Stimulated activated CD8-positive, alpha-beta memory T cell treated with anti-CD3 and anti-CD28 coated beads, Interleukin-7, amount 100 ng/mL, for 24 hours (primary cell): ENCODE measurements at places on chromosomes 6 and 20.

DNA sequence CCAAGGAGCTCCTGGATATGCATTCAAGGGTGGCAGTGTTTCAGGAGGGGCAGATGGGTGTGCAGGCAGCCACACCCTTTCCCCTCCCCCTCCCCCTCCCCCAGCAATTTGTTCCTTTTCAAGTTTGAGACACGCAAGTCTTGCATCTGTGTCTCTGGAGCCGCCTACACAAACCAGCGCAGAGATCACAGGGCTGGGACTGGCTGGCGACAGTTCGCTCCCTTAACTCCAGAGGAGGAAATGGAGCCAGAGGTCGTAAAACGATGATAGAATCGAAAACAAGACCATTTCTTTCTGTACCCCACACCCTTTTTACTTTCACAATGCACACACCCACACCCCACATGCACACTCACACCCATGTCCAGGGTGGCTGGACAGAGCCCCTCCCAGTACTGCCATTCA lies 163.1 kb downstream of the LY86 start:
- DNase-seq, result no peak

- DNase-seq, result no peak
Observed at GRCh38 chr6:97765461-97765860, 482.4 kb upstream of the MMS22L start.

GRCh38 chr6:73792738-73793137 lies 96.7 kb downstream of the CD109 start:
- no peak for DNase-seq

GRCh38 chr20:47330933-47331708 lies 25.4 kb downstream of the ZMYND8 start:
- no peak for DNase-seq

DNA sequence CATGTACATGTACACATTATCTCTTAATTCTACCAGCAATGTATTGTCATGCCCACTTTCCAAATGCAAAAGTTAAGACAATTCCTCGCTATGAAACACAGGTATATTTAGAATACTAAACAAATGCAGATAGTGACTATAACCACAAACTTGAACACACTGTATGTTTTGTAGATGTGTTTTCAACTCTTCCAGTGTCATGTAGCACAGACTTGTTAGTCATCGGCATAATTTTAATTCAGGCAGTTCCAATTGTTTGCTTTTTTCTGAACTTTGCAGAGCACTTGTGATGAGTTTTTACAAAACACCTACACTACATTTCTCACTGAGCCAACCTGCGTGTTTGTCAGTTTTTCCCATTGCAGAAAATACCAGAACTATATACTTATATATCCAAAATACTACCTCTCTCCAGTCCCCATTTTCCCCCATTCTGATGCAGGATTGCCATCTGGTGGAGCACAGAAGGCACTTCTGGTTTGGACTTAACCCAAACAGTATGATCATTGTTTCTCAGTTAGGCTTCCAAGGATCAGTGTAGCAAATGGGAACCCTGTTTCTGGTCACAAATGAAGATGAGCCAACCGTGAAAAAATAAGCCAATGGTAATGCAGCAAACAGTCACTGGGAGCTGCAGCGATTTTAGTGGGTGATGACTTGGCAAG lies 143.4 kb downstream of the ADGRB3 start:
- DNase-seq, result no peak

GRCh38 chr6:43943099-43943766 lies 173.2 kb downstream of the VEGFA start:
- no peak for DNase-seq

DNA sequence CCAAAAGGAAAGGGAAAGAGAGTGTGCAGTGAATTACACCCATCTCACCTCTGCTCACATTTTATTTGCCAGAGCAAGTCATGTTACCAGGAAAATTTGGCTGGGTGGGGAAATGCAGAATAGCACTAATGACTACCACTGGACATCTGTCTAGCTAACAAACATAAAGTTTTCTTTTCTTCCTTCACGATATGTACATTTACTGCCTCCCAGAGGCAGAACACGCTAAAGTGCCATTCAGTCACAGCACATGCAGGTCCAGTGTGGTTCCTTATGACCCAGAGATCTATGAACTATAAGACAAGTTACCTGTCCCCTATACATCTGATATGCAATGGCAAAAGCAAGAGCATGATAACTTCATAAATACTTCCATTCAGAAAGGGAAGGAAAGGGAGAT lies 194.1 kb downstream of the OGFRL1 start:
- no peak for DNase-seq

GRCh38 chr6:142478117-142478516 lies 176.3 kb downstream of the ADGRG6 start:
- DNase-seq, result no peak

DNA sequence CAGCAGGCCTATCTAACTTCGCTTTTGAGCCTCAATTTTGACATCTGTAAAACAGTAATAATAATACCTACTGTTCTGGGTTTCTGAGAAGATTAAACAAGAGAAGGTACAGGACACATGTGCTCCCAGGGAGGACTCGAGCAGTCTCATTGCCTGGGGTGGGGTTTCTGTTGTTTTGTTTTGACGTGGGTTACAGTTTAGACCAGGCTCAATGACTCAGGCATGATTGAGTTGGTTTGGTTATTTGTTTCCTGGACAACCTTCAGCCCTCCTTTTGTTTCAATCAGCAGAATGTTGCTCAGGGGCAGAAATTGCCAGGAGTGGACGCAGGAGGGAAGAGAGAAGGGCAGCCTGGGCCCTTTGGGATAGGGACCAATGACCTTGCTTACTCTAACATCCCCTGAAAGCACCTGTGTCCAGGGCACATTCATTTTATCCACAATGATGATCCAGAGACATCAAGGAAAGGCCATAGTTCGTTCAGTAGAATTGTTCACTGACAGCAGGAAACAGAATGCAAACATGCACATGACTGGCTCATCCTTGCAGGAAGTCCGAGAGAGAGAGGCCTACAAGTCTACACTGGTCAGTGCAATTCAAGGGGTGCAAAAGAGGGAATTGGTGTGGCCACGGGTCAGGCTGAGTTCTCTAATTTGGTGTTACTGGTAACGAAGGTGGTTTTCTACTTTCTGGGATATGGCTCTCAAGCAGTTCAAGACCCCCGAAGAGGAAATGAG lies 74.5 kb upstream of the MRPS10 start:
- no peak for DNase-seq

DNA sequence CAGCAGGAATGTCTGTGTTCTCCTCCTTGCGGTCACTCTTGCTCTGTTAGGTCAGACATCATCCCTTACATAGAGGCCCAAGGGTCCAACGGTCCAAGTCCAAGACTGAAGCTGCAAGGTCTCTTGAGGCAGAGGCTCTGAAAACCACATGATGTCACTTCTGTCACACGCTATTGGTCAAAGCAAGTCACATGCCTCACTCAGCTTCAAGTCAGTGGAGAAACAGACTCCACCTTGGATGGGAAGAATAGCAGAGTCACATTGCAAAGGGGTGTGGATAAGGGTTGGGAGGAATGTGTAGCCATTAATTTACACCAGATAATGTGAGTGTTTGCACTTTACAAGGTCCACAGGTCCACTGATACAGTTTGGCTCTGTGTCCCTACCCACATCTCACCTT lies 17.5 kb downstream of the SLC52A3 start:
- DNase-seq, result no peak

DNA sequence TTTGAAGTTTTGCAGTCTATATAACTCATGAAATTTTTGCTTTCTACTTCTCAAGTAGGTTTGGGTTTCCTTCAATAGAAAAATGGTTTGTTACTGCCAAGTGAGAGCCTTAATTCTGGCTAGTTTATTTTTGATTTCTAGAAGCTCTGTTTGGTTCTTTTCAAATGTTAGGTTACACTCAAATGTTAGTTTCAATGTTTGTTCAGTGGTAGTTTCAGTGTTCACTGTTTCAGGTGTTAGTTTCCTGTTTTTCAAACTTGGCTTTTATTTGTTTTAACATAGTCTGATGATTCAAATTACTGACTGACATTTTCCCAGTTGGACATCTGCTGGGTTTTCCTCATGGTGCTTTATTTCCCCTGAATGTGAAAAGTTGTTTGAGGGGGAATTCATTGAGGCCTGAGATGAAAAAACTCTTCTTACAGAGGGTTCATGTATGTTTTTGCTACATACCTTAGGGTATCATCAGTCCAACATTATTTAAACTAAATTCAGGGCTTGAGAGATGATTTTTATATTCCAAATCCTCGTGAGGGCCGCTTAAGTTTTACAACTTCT lies 189.0 kb downstream of the JARID2 start:
- DNase-seq, result no peak

- DNase-seq, result no peak
Observed at GRCh38 chr20:5046656-5047339, 45.5 kb upstream of the SLC23A2 start.

DNA sequence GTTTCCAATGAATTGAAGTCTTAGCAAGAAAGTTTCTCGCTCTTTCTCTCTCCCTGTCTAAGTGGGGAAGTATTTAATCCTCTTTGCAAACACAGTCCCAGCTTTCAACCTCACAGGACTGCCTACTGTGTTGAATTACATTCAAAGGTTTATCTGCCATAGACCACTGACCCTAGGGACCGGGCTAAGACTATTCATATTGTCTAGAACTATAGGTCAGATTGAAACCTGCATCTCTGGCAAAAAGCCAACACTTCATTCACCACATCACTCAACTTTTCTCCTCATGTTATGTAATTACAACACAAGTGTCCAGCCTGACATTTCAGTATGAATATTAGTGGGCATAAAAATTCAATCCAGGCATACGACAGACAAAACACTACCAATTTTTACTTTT lies 314.7 kb upstream of the RSPO3 start:
- DNase-seq, result no peak

- no peak for DNase-seq
Observed at GRCh38 chr6:5223309-5223708, 37.4 kb downstream of the LYRM4 start.

DNA sequence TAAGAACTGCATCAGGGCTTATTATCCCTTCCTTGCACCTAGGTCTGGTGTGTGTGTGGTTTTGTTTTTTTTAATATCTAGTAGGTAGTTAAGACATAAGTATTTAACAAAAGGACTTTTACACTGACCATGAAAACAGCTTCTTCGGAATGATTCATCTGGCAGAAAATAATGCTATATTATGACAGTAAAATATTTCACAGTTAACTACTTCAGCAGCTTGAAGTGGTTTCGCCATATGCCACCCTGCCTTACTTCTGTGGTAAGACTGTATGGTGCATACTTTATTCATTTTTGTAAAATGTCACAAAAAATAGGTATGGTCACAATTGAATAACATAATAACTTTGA lies 858 bp upstream of the PTPRK start:
- no peak for DNase-seq

- no peak for DNase-seq
Observed at GRCh38 chr20:20549704-20550103, 162.7 kb downstream of the RALGAPA2 start.

GRCh38 chr6:91438570-91438969 lies 851.7 kb upstream of the MAP3K7 start:
- no peak for DNase-seq

DNA sequence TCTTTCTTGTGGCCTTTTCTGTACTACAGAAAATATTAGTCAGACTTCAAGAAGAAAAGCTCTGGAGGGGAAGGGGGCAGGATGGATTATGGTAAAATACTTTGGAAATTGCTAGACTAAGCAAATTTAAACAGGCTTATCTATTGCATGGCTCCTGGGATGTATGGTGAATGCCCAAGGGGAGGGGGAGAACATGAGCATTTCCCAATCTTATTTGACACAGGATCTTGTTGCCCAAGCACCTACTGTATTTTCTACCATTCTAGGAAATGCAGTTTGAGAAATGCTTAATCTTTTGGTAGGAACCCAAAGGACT lies 86.1 kb upstream of the LAMP5 start:
- DNase-seq, result no peak

DNA sequence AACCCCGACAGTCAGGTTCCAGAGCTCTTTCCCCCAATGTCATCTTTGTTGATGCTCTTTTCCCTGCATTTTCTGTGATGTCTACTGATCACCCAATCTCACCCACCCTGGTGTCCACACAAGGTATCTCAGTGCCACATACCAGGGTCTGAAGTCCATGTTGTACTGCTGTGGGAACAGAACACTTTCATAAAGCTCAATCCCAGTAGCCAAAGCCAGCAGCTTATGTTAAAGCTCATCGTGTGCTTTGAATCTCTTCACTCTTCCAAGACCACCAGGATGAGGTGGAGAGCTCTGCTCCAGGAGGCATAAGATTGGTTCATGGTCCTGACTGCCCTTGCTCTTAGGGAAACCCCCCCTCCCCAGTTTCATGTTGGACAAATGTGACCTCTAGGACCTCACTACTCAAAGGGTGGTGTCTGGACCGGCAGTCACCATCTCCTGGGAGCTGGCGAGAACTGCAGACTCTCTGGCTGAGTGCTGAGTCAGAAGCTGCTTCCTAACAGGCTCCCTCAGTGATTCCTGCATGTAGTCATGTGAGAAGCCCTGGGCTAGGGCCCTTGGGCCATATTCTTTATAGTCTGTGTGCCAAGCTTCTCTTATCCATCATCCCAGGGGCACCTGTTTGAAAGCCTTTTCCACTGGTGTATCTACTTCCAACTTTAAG lies 13.4 kb upstream of the CPNE5 start:
- DNase-seq, result no peak

GRCh38 chr6:84260196-84260595 lies 32.8 kb upstream of the CEP162 start:
- no peak for DNase-seq

GRCh38 chr6:85754894-85755293 lies 112.2 kb upstream of the SYNCRIP start:
- no peak for DNase-seq

GRCh38 chr6:3751077-3751729 lies at the start of gene PXDC1:
TSS of gene PXDC1 (minus strand) at chr6:3751713. CDS start at chr6:3751531, 182 bp downstream.
- DNase-seq, result no peak

- DNase-seq, result no peak
Observed at GRCh38 chr6:36677059-36677749, 1.3 kb upstream of the CDKN1A start.

- DNase-seq, result no peak
Observed at GRCh38 chr6:108606250-108606690, 45.6 kb downstream of the FOXO3 start.

GRCh38 chr6:128365520-128366160 lies 154.8 kb downstream of the PTPRK start:
- DNase-seq, result no peak

GRCh38 chr20:48791014-48791413 lies 36.8 kb downstream of the PREX1 start:
- no peak for DNase-seq

DNA sequence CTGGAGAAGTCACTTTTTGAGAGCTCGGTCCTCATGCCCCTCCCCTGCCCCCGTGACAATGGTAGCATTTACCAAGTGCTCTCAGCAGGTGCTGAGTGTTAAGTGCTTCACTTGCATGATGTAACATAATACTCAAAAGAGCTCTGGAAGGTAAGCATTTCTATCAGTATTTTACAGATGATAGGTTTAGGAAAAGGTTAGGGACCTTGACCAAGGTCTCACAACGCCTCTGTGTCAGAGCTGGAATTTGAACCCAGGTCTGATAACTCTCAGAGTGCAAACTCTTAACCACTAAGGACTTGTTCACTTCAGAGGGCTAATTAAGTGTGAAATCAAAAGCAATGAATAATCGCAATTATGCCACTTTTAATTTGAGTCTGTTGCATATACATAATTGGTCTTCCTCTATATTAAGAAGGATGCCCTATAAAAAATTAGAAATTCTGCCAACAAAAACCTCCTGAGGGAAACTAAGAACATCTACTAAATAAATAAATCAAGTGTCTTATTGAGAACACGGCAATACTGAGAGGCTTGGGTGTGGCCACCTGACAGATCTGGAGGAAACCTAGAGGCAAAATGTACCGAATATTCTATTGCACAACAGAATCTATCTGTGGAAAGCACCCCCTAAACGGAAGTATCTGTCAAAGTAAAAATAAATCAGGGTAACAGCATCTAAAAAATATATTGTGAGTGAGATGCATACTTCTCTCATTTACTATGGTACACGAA lies 109.8 kb downstream of the BACH2 start:
- no peak for DNase-seq

GRCh38 chr6:24353861-24354260 lies 4.0 kb downstream of the DCDC2 start:
- no peak for DNase-seq
